GM04504 (cell line): ENCODE measurements at places on chromosomes 2 and 18.

GRCh38 chr2:133365117-133365516, 203.1 kb downstream of the NCKAP5 start:
- DNase-seq, result no peak

GRCh38 chr2:156019341-156019740, 313.2 kb downstream of the NR4A2 start:
- DNase-seq, result no peak

GRCh38 chr2:88177556-88177955, 7.4 kb downstream of the THNSL2 start:
- no peak for DNase-seq

- DNase-seq, result no peak
Observed at GRCh38 chr2:238290715-238291549, 2.5 kb upstream of the PER2 start.

GRCh38 chr2:158539176-158540005, 82.6 kb downstream of the PKP4 start:
- DNase-seq, result peak; percentile 44

DNA sequence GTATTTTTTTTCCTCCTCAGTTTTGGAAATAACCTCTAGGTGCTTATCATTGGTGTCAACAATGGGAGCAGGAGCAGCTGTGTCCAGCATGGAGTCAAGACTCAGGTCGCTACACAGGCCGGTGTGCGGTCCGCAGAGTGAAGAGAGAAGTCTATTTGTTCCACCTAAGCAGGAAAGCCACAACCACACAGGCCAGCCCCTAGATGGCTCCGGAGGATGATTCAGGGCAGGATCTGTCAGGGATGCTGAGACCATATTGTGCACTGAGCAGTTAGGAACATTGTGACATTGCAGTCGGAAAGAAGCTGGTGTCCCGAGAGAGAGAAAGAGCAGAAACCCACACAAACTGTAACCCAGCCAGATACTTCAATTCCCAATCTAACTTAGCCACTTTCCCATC, 136.9 kb downstream of the GAREM1 start:
- DNase-seq, result no peak

- DNase-seq, result no peak
Observed at GRCh38 chr2:232351686-232352510, 26.7 kb upstream of the ALPP start.

- DNase-seq, result no peak
Observed at GRCh38 chr18:36481935-36482334, 184.4 kb downstream of the FHOD3 start.

GRCh38 chr18:8379187-8379941, 229.9 kb upstream of the RAB12 start:
- DNase-seq, result no peak

GRCh38 chr18:50284255-50284885, 3.0 kb upstream of the MBD1 start:
- DNase-seq, result no peak

- no peak for DNase-seq
Observed at GRCh38 chr2:204175552-204176271, 239.1 kb downstream of the ICOS start.

GRCh38 chr18:38421872-38422615, 856.4 kb upstream of the CELF4 start:
- DNase-seq, result no peak

GRCh38 chr18:9926223-9926894, 12.5 kb downstream of the VAPA start:
- no peak for DNase-seq

- no peak for DNase-seq
Observed at GRCh38 chr18:31061945-31062344, 19.4 kb upstream of the DSC3 start.

- no peak for DNase-seq
Observed at GRCh38 chr2:31202833-31203232, 14.5 kb downstream of the CAPN14 start.

DNA sequence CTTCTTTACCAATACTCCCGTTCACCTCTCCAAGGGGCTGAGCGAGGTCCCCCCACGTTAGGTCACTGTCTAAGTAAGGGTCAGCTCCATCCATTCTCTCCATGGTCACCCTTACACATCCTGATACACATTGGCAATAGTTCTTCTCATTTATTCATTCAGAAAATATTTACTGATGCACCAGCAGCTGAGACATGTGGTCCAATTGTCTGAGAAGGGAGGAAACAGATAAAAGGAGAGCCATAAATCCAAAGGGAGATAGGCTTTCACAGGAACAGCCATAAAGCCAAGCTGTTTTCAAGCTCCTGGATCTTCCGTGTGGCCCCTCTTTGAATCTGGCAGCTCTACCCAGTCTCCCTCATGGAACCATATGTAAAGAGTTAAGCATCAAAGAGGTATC, 121.2 kb downstream of the TXNL1 start:
- peak; percentile 59 for DNase-seq

GRCh38 chr2:191899410-191899809, 52.5 kb upstream of the CAVIN2 start:
- peak; percentile 83 for DNase-seq
